Esophagus muscularis mucosa (tissue), 4 donors: ENCODE measurements at places on chromosomes 12 and 14. TPM values are rescaled to one million over a fixed set of nuclear protein-coding genes. Genes with fewer than 3 reads are reported as not detected.

DNA sequence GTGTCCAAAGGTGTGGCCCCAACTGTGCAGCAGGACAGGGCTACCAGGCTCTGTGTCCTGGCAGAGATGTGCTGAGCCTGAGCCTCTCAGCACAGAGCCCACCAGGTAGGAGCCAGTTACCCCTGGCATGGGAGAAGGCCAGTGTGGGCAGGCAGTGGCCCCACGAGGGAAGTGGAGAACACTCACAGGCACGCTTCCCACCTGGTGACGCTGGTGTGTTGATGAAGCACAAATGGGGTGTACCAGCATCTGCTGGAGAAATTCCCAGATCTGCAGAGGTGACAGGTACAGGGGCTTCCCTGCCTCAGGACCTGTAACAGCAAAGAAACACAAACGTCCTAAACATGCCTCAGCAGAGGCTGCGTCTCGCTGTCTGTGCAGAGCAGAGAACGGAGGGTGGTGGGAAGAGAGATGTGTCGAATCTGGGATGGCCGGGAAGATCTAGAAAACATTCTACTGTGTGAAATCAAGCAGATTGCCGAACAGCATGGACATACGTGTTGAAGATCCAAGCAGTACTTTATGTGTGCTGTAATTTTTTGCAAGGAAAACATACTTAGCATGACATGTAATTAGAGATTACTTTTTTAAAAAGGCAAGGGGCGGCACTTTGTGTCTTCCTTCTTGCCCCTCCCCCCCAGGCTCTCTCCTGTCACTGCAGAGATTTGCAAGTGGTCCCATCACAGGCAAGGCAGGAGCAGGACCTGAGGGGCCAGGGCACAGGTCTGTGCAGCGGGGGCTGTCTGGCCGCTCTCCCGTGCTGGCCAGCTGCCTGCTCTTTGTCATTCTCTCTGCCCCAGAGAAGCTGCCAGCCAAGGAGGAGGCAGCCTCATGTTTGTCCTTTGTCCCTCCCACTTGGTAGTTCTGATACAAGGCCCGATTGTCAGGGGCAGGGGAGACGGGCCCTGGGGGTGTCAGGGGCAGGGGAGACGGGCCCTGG, 17.3 kb downstream of the HIP1R start:
- no peaks in the 10 kb centered on the region for H3K27me3 ChIP-seq
- no peak overlapping the region for H3K4me3 ChIP-seq
- peaks cover 20% of the 10 kb centered on the region for H3K36me3 ChIP-seq
- H3K27ac ChIP-seq: peak overlapping the region; percentile 52
- DNase-seq: no peak

The RAN gene
- 157 TPM for total RNA-seq

The ATXN3 gene
- 24.2 TPM for total RNA-seq

DNA sequence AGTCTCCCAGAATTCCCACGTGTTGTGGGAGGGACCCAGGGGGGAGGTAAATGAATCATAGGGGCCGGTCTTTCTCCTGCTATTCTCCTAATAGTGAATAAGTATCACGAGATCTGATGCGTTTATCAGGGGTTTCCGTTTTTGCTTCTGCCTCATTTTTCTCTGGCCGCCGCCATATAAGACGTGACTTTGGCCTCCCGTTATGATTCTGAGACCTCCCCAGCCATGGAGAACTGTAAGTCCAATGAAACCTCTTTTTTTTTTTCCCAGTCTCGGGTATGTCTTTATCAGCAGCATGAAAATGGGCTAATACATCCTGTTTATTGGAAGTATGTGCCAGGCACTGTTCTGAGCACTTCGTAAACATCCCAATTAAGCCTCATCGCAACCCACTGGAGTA, 788 bp downstream of the KRT72 start:
- peak; percentile 29 for DNase-seq
- no peak overlapping the region for H3K4me3 ChIP-seq
- H3K27ac ChIP-seq: no peak overlapping the region
- no peaks in the 10 kb centered on the region for H3K4me1 ChIP-seq
- H3K36me3 ChIP-seq: no peaks in the 10 kb centered on the region

- no peak for DNase-seq
- no peaks in the 10 kb centered on the region for H3K36me3 ChIP-seq
- H3K4me1 ChIP-seq: peaks cover 14% of the 10 kb centered on the region
- H3K27ac ChIP-seq: no peak overlapping the region
- no peaks in the 10 kb centered on the region for H3K27me3 ChIP-seq
These were observed 77.3 kb downstream of the TMX1 start for GRCh38 chr14:51317373-51317772.

- no peaks in the 10 kb centered on the region for H3K36me3 ChIP-seq
- peak overlapping the region; percentile 75 for H3K4me3 ChIP-seq
- peaks cover 54% of the 10 kb centered on the region for H3K4me1 ChIP-seq
- H3K27ac ChIP-seq: peak overlapping the region; percentile 92
- DNase-seq: no peak
These were observed 1.0 kb upstream of the SOCS2 start for GRCh38 chr12:93571365-93571924.

- peaks cover 49% of the 10 kb centered on the region for H3K36me3 ChIP-seq
- H3K27me3 ChIP-seq: no peaks in the 10 kb centered on the region
- H3K27ac ChIP-seq: no peak overlapping the region
- H3K4me3 ChIP-seq: no peak overlapping the region
These were observed 105.1 kb downstream of the KTN1 start for GRCh38 chr14:55684956-55685584.

DNA sequence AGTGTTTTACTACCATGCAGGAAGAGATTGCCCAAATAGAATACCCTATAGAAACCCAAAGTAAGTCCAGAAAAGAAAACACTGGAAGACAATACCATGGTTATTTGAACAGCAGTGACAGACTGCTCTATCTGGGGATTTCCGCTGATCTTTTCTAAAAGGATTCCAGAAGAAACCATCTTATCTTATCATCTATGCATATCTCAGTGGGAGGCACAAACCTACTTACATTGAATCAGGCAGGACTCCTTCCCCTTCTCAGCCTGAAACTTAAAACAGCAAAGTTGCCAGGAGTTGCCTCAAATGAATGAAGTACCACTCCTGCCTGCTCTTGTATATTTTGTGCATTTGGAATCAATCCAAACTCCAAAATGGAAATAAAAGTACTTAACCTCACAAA, 56.7 kb upstream of the NR2C1 start:
- H3K36me3 ChIP-seq: peaks cover 19% of the 10 kb centered on the region
- no peak overlapping the region for H3K4me3 ChIP-seq
- H3K27ac ChIP-seq: no peak overlapping the region
- peaks cover 11% of the 10 kb centered on the region for H3K4me1 ChIP-seq
- DNase-seq: no peak

The ZFHX2 gene
- 1.2 TPM for total RNA-seq

GRCh38 chr14:36716614-36717184, 55.0 kb downstream of the PAX9 start:
- no peaks in the 10 kb centered on the region for H3K4me1 ChIP-seq
- H3K36me3 ChIP-seq: no peaks in the 10 kb centered on the region
- DNase-seq: peak; percentile 53
- no peak overlapping the region for H3K4me3 ChIP-seq
- no peak overlapping the region for H3K27ac ChIP-seq

GRCh38 chr12:104132351-104132956, 5.6 kb downstream of the NFYB start:
- H3K36me3 ChIP-seq: no peaks in the 10 kb centered on the region
- no peak overlapping the region for H3K4me3 ChIP-seq
- H3K27ac ChIP-seq: peak overlapping the region; percentile 40
- peaks cover 88% of the 10 kb centered on the region for H3K4me1 ChIP-seq

DNA sequence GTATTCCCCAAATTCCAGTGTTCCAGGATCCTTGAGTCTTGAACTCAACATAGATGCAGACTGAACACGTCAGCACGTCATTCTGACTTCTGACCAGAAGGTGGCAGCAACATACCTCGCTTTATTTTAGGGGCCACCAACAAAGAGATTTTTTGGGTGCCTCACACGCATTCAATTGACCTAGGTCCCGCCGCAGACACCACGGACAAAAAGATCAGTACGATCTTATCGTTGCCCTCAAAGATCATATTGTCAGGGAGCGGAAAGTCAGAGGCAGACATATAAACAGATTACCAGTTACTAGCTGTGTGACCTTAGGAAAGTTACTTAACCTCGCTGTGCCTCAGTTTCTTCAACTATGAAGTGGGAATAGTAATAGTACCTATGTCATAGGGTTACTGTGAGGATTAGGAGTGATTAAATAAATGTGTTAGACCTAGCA, 6.5 kb upstream of the PRPH start:
- no peak for DNase-seq
- peaks cover 8% of the 10 kb centered on the region for H3K4me1 ChIP-seq
- no peaks in the 10 kb centered on the region for H3K36me3 ChIP-seq

The TIGAR gene
- 7.5 TPM for total RNA-seq

The EML5 gene
- total RNA-seq: 3.7 TPM

The TPPP2 gene
- not detected for total RNA-seq

The CCDC60 gene
- total RNA-seq: not detected

DNA sequence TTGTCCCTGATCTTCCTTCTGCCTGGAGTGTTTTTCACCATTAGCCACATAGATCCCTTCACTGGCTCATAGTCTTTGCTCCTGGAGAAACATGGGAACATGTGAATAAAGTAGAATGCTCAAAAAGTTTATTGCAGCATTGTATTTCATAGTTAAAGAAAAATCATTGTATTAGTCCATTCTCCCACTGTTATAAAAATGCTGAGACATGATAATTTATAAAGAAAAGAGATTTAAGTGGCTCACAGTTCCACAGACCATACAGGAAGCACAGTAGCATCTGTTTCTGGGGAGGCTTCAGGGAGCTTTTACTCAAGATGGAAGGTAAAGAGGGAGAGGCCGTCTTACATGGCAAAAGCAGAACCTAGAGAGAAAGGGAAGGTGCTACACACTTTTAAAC, 238.3 kb upstream of the OR4E1 start:
- no peak overlapping the region for H3K27ac ChIP-seq
- no peaks in the 10 kb centered on the region for H3K27me3 ChIP-seq
- H3K4me3 ChIP-seq: no peak overlapping the region

The GIT2 gene
- total RNA-seq: 46.5 TPM

DNA sequence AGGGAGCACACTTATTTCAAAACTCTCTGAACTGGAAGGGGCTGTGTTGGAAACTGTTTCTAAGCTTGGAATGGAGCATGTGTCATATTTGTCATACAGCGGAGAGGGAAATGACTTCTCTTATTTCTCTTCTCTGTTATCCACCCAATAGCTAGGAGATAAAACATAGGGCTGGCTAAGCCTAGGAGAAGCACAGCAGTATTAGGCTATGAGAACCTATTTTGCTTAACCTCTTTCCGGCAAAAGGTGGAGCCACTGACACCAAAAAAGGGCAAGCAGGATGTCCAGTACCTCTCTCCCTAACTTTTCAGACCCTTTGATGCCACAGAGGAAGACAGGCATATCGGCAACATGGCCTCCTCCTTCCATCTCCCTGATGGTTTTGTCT, 148.3 kb downstream of the CRADD start:
- no peaks in the 10 kb centered on the region for H3K27me3 ChIP-seq
- H3K36me3 ChIP-seq: no peaks in the 10 kb centered on the region
- no peak for DNase-seq
- H3K4me3 ChIP-seq: no peak overlapping the region
- H3K27ac ChIP-seq: peak overlapping the region; percentile 73

The ADCY4 gene
- 36.9 TPM for total RNA-seq

GRCh38 chr12:63151623-63152320, 771 bp upstream of the AVPR1A start:
- no peaks in the 10 kb centered on the region for H3K36me3 ChIP-seq
- no peak for DNase-seq
- no peak overlapping the region for H3K27ac ChIP-seq
- peaks cover 26% of the 10 kb centered on the region for H3K4me1 ChIP-seq
- H3K4me3 ChIP-seq: peak overlapping the region; percentile 43

The CDKL1 gene
- 12.0 TPM for total RNA-seq

The CEBPE gene
- total RNA-seq: 0.57 TPM

DNA sequence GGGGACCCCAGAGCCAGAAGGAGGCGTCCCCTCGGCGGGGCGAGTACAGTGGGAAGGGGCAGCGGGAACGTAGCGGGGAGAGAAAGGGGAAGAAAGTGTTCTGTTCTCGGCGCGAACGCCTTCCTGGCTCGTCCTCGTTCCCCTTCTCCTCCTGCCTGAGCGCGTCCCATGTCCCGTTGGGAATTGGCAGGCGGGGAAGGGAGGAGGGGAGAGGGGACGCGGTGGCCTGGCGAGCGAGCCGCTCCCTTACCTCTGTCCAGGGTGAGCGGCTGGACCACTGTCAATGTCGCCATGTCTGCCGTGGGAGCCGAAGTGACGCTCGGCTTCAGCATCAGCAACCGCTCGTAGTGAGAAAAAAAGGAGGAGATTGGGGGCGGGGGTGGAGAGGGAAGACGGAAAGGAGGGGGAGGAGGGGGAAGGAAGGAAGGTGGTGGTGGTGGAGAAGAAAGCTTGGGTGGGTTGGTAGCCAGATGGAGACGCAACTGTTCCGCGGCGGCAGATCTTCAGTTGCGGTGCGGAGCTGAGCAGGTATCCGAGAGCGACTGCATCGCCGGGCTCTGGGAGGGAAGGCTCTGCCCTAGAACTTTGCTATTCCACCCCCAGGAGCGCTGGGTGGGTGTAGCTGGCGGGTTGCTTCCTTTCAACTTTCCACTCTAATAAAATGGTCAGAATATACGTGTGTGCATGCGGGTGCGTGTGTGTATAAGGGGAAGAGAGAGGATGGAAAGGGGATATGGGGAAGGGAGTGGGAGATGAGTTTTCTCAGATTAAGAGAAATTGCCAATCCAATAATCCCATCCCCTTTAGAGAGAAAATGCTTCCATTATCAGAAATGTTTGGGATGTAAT, at the start of gene LIN7A:
Gene LIN7A, minus strand, starts transcription at position 544 of the 848 bp plus-strand sequence. Its CDS starts 212 bp downstream, at position 332.
- no peaks in the 10 kb centered on the region for H3K36me3 ChIP-seq
- no peak for DNase-seq
- peak within 1 kb of the TSS; percentile 71 for H3K27ac ChIP-seq
- H3K4me3 ChIP-seq: peak within 1 kb of the TSS; percentile 85

- no peak overlapping the region for H3K4me3 ChIP-seq
- no peaks in the 10 kb centered on the region for H3K4me1 ChIP-seq
- H3K27me3 ChIP-seq: no peaks in the 10 kb centered on the region
- no peak overlapping the region for H3K27ac ChIP-seq
These were observed 29.6 kb upstream of the KCNK10 start for GRCh38 chr14:88352698-88353097.

The INHBC gene
- total RNA-seq: not detected

- no peak overlapping the region for H3K27ac ChIP-seq
- no peaks in the 10 kb centered on the region for H3K4me1 ChIP-seq
- H3K4me3 ChIP-seq: no peak overlapping the region
- DNase-seq: no peak
- H3K27me3 ChIP-seq: no peaks in the 10 kb centered on the region
These were observed 709 bp downstream of the HAL start for GRCh38 chr12:95995238-95996031.

The GAPDH gene
- total RNA-seq: 2,817 TPM

DNA sequence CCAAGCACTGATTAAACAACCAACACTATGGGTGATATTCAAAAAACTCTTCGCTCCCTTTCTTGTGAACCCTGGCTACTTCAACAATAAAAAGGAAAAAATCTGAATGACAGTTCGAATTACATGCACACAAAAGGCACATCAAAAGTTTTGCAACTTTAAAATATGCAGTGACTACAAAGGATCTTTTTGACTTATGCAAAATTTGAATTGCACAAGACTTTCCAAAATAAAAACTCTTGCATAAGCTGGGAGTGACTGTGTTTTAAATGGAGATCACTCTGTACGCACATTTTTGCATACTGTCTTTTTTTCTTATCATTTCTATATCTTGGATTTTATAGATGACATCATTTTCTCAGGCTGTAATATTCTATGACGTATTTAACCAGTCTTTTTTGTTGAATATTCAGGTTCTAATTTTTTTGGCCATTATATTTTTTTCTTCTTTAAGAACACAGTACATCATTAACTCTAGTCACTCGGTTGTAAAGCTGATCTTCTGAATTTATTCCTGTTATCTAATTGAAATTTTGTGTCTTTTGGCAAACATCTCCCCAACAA, 667.6 kb upstream of the TBX3 start:
- H3K4me3 ChIP-seq: no peak overlapping the region
- no peak overlapping the region for H3K27ac ChIP-seq
- H3K36me3 ChIP-seq: no peaks in the 10 kb centered on the region
- peaks cover 6% of the 10 kb centered on the region for H3K4me1 ChIP-seq
- no peaks in the 10 kb centered on the region for H3K27me3 ChIP-seq
- no peak for DNase-seq
